ENCODE measurements at places on chromosomes 6 and 20. TPM values are rescaled to one million over a fixed set of nuclear protein-coding genes. Genes with fewer than 3 reads are reported as not detected.

The FRK gene
- total RNA-seq: 1.9 TPM

The NRM gene
- total RNA-seq: 0.71 TPM

The MRPL2 gene
- total RNA-seq: 18.1 TPM

The E2F3 gene
- 3.1 TPM for total RNA-seq

The TRIM10 gene
- not detected for total RNA-seq

The ACOT13 gene
- total RNA-seq: 13.3 TPM

The SLC17A9 gene
- total RNA-seq: 9.4 TPM

The CPXM1 gene
- total RNA-seq: 0.71 TPM

The C6orf58 gene
- under 0.01 TPM for total RNA-seq

The FAM209A gene
- not detected for total RNA-seq

The C6orf47 gene
- total RNA-seq: 23.8 TPM

The NFATC2 gene
- total RNA-seq: under 0.01 TPM

The ESF1 gene
- total RNA-seq: 10.2 TPM

The PAX1 gene
- not detected for total RNA-seq

The ADAM33 gene
- total RNA-seq: 44.4 TPM

The KHDC1L gene
- not detected for total RNA-seq

The CEBPB gene
- total RNA-seq: 77.2 TPM

The PHACTR2 gene
- total RNA-seq: 48.2 TPM

The ATP6V1G2 gene
- total RNA-seq: 5.0 TPM

The KIAA0408 gene
- total RNA-seq: 0.37 TPM

The KCNB1 gene
- under 0.01 TPM for total RNA-seq

The WFDC12 gene
- not detected for total RNA-seq

The MUC22 gene
- total RNA-seq: not detected

The HLA-F gene
- total RNA-seq: 2.6 TPM

The SLC4A11 gene
- total RNA-seq: 1.0 TPM

The POU3F2 gene
- not detected for total RNA-seq

The ENPP3 gene
- total RNA-seq: 0.37 TPM

The BMP6 gene
- total RNA-seq: 70.7 TPM

The DUSP15 gene
- not detected for total RNA-seq

The THBD gene
- 1.2 TPM for total RNA-seq

The SULF2 gene
- 28.3 TPM for total RNA-seq
